ENCODE measurements at places on chromosomes 7 and 10.
A peak's percentile ranks its signal among the peaks of the same experiment; 100 is the strongest.

DNA sequence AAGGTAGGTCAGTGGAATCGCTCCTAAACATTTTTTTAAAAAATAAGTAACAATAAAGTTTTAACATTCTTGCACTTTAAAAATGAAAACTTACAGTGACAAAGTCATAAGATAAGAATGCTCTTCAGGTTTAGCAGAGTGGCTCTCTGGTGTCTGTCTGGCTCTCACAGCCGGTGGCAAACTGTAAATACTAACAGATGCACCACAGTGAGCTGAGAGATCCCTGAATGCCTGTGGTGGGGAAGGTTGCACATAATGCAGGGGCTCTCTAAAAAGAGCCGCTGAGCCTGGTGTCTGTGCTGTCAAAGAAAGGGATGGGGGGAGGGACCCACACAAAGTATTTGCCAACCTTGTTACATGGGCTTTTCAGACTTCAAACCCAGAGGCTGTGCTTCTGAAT is 498.3 kb downstream of the CCSER2 start:
- no peak for DNase-seq

DNA sequence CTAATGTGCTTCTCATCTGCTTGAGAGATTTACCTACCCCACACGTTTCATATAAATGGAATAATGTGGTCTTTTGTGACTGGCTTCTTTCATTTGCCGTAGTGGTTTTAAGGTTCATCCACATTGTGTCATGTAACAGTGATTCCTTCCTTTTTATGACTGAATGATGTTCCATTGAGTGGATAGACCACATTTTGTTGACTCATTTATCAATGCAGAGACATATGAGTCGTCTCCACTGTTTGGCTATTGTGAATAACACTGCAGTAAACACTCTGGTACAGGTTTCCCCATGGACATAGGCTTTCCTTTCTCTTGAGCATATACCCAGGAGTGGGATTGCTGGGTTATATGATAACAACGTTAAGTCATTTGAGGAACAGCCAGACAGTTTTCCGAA is 2.0 kb upstream of the AOC1 start:
- no peak for DNase-seq

GRCh38 chr7:44922351-44922694 is 37.0 kb upstream of the PURB start:
- no peak for DNase-seq

DNA sequence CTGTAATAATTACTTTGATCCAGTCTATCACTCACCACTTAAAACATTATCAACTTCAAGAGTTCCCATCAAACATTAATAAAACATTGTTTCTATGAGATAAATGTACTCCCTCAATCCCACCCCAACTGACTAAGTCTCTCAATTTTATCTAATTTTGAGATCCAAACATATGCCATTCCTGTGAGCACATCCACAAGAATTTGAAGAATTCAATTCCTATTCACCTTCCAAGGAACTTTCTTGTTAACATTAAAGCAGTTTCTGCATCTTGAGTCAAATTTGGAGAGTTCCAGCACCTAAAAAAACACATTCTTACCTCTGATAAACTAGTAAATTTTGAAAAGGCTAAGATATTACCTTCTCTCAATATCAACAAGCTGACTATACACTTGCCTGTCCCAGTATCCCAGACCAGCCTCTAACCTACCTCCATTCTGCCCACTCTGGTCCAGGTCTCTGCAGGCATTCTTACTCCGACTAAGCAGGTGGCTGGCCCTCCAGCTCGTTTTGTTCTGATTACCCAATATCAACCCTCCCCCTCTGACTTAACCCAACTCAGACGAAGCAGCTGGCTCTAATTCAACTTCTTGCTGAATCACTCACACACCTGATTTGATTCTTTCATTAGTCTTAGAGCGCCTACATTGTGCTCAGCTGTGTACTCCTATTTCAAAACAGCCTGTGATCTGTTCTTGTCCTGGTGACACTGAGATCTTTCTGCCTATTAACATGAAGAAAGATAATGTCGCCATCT is 275.2 kb downstream of the IPMK start:
- no peak for DNase-seq

GRCh38 chr10:77915319-77916105 is 11.0 kb downstream of the DLG5 start:
- no peak for DNase-seq

- DNase-seq: no peak
Observed at GRCh38 chr10:25065761-25066476, 49.5 kb downstream of the THNSL1 start.

DNA sequence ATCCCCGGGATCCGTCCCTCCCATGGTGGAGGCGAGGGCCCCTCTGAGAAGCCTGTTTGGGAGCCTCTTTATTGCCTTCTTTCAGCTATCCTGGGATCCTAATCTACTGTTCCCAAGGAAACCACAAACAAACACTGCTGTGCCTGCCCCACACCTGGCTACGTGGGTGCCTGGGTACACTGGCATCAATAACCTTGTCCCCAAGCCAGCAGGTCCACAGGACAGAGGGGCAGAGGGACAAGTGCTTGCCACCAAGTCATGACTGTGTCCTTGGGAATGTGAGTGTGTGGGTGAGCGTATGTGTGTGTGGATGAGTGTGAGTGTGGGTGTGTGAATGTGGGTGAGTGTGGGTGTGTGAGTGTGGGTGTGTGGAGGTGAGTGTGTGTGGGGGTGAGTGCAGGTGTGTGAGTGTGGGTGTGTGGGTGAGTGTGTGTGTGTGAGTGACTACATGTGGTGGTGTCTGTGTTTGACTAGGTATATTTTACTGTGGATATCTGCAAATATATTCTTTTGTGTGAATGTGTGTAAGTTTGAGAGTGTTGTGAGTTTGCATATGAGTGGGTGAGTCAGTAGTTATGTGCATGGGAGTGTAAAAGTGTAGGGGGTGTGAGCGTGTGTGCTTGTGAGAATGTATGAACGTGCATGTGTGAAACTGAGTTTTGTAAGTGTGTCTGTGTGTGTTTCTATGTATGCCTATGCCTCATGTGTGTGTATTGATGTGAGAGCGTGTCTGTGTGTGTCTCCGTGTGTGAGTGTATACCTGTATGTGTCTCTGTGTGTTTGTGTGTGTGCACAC is 96.1 kb downstream of the TNS3 start:
- no peak for DNase-seq

DNA sequence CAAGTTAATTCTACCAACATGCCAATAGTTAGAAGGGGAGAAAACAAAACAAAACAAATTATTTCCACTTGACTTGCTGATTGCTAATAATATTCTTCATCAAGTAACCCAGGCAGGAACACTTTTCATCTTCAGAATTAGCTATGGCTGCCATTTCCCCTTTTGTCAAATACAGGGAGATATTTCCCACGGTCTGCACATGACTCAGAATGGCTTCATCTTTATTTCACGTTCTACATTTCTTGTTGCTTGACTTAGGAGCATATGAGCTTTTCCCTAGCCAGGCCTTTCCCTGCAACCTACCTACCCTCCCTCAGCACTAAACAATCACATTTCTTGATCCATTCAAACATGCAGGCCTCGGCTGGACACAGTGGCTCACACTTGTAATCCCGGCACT is 6.5 kb downstream of the CPVL start:
- peak; percentile 62 for DNase-seq
